ENCODE measurements at places on chromosomes 3 and 15.

- peaks cover 3% of the 10 kb centered on the region for H3K27me3 ChIP-seq
- no peak overlapping the region for H3K4me3 ChIP-seq
- no peak overlapping the region for H3K27ac ChIP-seq
- DNase-seq = no peak
- no peaks in the 10 kb centered on the region for H3K36me3 ChIP-seq
- no peaks in the 10 kb centered on the region for H3K4me1 ChIP-seq
Measured at GRCh38 chr3:53715815-53716483, 130.3 kb downstream of the CHDH start.

- no peaks in the 10 kb centered on the region for H3K27me3 ChIP-seq
- no peak for DNase-seq
Measured at GRCh38 chr3:176987901-176988650, 209.2 kb downstream of the TBL1XR1 start.

DNA sequence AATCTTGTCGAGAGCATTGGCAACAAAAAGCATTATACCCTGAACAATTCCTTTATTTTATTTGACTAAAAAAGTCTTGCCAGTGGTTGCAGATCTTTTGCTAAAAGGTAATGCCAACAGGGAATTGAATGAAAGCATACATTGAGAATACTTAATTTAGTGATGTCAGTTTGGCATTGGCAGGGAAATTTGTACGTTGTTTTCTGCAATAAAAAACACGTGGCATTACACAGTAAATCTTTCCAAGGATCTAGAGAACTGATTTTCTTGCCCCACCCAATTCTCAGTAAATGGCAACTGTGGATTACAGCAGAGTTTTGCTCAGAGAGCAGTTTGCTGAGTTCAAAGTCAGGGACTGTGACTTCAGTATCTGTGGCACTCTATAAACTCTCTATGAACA is 38.3 kb upstream of the IGSF10 start:
- DNase-seq = no peak
- no peaks in the 10 kb centered on the region for H3K36me3 ChIP-seq
- H3K4me3 ChIP-seq = no peak overlapping the region
- no peaks in the 10 kb centered on the region for H3K4me1 ChIP-seq
- H3K27me3 ChIP-seq = no peaks in the 10 kb centered on the region

DNA sequence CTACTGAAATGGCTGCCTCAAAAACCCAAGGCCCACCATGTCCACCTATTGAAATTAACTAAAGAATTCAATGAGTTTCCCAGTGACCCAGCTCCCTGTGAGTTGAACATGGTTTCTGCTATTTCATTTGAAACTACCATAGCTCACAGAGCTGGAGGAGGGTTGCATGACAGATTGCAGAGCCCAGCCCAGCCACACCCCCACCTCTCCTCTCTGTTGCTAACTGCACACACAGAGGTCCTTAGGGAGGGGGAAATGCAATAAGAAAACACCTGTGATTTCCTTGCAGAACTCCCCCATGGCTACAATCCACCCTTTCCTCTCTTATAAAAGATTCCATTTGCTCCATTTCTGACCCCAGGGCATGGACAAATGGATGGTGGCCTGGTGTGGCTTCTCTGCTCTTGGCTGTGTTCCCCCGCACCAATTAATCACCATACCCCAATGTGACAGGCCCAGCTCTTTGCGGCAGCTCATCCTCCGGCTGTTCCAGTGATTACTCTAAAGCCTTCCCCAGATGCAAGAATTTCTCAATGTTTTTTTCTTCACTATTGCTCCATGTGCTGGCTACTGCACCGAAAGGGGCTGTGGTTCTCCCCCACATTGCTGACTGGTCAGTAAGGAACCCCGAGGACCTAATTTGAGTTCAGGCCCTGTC is 208.4 kb upstream of the KBTBD8 start:
- H3K36me3 ChIP-seq = no peaks in the 10 kb centered on the region
- H3K27ac ChIP-seq = peak overlapping the region; percentile 10
- DNase-seq = peak; percentile 19

- H3K4me1 ChIP-seq = peaks cover 35% of the 10 kb centered on the region
- no peaks in the 10 kb centered on the region for H3K36me3 ChIP-seq
- H3K4me3 ChIP-seq = no peak overlapping the region
Measured at GRCh38 chr3:134941820-134942219, 146.8 kb downstream of the EPHB1 start.

DNA sequence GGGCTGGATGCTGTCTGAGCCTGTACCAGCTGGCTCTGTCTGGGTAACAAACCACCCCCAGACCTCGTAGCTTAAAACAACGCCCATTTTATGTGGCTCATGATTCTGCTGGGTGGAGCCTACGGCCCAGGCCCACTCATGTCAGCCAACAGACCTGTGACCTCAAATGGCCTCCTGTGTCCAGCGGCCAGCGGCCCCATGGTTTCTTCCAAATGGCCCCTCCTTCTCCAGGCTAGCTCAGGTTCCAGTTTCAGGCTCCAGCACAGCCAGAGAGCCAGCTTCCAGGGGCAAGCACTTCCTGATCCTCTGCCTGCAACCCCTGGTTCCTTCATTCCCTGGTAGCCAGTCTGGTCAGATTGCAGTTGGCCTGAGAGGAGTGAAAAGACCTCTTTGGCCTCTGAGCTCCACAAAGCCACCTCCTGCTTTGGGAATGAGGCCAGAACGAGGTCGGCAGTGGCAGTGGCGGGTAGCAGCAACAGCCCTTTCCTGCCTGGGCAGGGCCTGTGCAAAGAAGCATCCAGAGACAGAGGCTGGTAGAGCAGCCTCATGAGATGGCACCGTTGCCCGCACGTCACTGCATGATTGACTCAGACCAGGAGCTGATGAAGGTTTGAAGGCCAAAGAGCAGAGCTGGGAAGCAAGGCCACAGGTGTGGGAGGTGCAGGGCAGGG is 21.0 kb upstream of the PLXNA1 start:
- H3K4me1 ChIP-seq = peaks cover 40% of the 10 kb centered on the region
- DNase-seq = no peak
- H3K27me3 ChIP-seq = peaks cover 3% of the 10 kb centered on the region
- no peak overlapping the region for H3K4me3 ChIP-seq
- H3K36me3 ChIP-seq = no peaks in the 10 kb centered on the region

All from nephron progenitor cell (in vitro differentiated cells).